Activated naive CD4-positive, alpha-beta T cell treated with anti-CD3 and anti-CD28 coated beads, Interleukin-2, amount 50 U/mL, for 72 hours (primary cell): ENCODE measurements at places on chromosomes 6 and 20. TPM values are rescaled to one million over a fixed set of nuclear protein-coding genes. Genes with fewer than 3 reads are reported as not detected.
A peak's percentile ranks its signal among the peaks of the same experiment; 100 is the strongest.

AGPAT4 gene
- total RNA-seq: 8.9 TPM

DNA sequence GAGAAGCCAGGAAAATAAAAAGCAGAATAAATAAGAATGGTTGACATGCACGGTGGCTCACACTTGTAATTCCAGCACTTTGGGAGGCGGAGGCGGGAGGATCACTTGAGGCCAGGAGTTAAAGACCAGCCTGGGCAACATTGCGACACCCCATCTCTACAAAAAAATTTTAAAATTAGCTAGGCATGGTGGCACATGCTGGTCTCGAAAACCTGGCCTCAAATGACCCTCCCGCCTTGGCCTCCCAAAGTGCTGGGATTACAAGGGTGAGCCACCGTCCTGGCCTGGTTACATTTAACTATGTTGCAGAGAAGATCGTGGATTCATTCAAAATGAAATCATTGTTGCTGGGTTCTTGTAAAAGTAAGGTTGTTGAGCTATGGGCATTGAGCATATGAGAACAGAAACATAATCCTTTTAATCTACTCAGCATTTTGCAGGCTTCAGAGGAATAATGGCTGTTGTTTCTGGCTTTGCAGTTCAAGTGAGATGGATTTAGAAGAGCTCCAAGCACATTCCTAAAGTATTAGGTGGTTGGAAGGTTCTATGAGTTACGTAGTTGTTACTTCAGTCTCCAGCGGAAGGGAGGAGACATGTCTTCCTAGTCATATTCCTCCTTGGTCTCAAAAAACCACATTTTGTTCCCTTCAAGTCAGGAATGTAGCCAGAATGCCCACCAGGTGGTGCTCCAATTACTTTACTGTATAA, 45.6 kb upstream of the RAB23 start:
- no peak for DNase-seq

DNA sequence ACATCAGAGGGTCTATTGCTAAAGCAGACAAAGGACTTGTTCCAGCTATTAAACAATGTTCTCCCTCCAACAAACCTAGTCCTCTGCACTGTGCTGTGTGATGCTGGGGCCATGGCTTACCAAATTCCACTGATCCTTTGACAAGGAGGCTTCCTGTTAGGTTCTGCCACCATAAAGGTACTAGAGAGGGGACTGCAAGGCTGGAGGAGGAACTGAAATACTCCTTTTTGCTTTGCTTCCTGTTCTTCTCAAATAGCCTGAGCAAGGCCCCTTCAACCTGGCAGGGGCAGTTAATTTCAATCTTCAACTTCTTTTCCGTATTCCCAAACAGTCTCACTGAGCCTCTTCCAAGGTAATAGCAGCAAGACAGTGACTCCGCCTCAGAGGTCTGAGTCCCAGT, 286.4 kb upstream of the IRAK1BP1 start:
- DNase-seq: no peak

DNA sequence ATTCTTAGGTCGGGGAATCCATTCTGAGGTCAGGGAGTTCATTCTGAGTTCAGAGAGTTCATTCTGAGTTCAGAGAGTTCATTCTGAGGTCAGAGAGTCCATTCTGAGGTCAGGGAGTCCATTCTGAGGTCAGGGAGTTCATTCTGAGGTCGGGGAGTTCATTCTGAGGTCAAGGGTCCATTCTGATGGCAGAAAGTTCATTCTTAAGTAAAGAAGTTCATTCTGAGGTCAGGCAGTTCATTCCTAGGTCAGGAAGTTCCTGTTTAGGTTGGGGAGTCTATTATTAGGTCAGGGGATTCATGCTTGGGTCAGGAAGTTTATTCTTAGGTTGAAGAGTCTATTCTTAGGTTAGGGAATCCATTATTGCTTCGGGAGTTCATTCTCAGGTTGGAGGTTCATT, 16.5 kb upstream of the NXT1 start:
- DNase-seq: no peak

DNA sequence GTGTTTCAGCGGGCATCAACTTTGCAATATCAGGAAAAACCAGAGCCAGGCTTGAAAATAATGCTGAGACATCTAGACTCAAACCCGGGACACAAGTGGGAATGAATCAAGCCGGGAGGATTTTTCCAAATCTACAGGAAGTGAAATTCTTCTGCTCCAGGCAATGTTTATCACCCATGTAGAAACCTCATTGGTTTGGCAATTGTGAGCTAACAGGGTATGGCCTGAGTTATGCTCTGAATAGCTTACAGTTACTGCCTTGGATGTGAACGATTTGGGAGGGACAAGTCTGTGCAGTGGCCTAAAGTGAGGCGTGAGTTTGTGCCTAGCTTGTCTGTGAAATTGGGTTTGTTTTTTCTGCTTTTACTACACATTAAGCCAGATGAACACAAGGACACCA, 87.4 kb downstream of the PCSK2 start:
- no peak for DNase-seq

DNA sequence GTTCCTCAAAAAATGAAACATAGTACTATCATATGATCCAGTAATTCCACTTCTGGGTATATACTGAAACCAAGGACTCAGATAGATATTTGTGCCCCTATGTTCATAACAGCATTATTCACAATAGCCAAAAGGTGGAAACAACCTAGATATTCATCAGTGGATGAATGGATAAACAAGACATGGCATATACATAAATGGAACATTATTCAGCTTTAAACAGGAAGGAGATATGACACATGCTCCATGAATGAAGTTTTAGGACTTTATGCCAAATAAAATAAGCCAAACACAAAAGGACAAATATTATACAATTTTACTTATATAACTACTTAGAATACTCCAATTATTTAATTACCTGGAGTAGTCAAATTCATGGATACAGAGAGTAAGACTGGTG, 16.4 kb downstream of the PLCB1 start:
- DNase-seq: no peak

GRCh38 chr6:43186019-43186418, 4.0 kb downstream of the CUL9 start:
- no peak for DNase-seq

DNA sequence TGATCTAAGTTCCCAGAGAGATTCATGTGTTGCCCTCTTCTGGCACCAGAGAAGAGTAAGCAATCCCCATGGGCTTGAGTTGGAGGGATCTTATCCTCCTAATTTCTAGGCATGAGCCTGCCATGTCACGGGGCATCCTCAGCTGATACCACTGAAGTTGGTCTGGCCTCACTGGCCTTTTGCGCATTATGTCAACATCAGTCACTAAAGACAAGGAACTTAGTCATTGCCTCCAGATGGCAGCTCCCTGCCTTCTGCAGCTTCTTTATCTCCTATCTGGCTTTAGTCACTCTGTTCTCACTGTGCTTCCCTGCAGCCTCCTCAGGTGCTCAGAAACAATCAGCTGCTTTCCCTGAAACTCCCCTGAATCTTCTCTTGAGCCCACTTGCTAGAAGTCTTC, 312.2 kb downstream of the ADGRG6 start:
- no peak for DNase-seq

GRCh38 chr6:101513181-101513580, 119.7 kb downstream of the GRIK2 start:
- no peak for DNase-seq

DNA sequence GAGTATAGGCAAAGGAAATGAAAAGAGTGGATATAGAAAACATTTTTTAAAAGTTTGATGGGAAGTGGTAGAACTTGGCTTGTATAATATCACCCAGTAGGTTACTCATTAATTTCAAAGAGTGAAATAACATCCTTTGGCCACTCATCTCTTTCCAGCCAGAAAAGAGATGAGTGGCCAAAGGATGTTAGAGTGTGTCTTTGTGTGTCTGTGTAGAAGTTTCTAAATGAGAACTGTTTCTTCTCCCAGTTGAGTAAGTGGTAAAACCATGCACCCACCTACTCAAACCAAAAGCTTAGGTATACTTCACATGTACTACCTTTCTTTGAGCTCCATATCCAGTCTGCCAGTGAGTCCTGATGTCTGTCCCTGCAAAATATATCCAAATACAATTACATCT, 47.7 kb upstream of the TMEM244 start:
- no peak for DNase-seq

DNA sequence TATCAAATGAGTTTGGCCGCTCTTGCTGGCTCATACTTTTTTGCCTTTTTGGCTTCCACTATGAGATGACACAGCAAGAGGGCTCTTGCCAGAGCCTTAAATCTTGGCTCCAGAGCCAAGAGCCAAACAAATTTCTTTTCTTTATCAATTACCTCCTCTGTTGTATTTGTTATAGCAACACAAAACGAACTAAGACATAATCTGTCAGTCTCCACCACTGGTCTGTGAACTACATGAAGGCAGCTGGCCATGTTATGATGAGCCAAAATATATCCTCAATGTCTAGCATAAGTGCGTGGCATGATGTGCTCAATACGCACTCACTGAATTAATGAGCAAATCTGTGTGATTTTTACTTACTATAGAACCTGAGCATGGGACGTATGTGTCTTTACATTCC, 220.0 kb upstream of the ZNF217 start:
- DNase-seq: no peak

- no peak for DNase-seq
Measured at GRCh38 chr6:37303091-37303660, 45.2 kb upstream of the TMEM217 start.

DNA sequence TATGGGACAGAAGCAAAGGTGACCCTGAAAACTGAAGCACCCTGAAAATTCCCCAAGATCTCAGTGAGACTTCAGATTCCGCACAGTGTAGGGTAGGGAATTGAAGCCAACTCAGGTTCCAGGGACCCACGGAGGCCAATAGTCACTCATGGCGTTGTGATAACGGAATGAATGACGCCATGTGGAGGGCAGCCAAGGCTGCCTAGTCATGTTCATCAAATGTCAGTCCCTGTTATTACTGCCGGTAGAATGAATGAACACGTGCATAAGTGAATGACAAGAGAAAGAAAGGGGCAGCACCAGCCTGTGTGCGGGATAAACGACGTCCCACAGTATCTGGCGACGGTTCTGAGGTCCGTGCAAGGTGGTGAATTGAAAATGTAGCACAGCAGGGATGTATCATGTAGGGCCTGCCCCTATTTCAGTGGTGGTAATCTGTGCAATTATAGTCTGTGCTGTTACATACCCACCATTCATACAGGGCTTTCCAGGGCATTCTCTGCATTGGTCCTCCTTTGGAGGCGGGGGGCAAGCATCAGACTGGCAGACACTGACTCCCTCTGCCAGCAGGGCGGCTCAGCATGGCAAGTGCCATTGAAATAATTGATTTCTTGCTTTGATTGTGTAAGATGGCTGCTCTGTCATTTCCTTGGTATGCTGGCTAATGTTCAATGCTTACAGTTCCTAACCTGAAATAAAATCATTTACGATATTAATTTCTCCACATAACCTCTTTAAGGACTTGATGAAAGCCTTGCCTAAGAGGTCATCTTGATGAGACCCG, 386.9 kb downstream of the CDH4 start:
- no peak for DNase-seq

DDO gene
- not detected for total RNA-seq

PPIL6 gene
- total RNA-seq: not detected

OR2W1 gene
- not detected for total RNA-seq

DCDC2 gene
- 0.08 TPM for total RNA-seq

MYLK2 gene
- 0.34 TPM for total RNA-seq

DNA sequence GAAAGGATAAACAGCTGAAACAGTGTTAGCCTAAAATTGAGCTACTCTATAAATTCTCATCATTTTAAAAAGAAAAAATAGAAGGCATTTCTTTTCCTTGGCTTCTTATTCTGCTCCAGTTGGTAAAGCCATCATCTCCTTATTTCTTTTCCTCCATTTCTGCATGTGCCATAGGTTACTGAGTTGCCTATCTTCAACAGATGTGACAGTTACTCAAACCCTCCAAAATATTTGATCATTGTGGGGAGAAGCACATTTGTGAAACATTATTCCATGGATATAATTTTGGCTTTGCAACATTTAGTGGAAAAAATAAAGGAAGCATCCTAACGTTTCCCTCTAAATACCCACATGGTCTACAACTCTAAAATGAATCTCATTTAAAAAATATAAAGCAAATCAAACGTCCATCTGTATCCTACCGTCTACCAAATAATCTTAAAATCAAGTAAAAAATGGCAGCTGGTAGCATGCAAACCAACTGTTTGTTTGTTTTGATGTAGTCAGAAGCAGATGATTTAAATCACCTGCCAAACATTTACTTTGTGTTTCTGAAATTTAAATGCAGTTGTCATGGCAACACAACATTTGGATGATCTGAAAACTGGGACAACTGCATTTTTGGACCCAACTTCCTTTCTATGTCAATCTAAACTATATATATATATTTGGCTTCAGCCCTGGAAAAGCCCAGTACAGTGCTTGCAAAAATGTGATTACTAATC, 16.8 kb upstream of the SNX9 start:
- DNase-seq: no peak

- DNase-seq: no peak
Measured at GRCh38 chr6:108736832-108737231, 111.4 kb upstream of the ARMC2 start.

DNA sequence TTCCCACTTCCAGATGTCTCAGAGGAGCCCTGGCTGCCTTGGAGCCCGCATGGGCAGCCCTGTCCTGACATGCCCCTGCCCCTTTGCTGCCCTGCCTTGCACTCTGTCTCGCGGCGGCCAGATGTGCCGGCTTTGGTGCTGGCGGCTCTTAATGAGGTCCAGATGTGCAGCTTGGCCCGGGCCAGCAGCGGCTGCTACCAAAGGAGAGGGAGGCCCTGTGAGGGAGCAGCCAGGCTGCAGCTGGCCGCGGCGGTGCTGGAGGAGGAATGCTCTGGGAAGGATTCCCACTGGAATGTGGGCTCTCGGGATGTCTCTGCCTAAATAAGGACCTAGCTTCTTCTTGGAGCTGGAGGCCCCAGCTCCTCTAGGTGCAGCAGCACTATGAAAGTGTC, 72.4 kb downstream of the FGD2 start:
- no peak for DNase-seq

OR2J3 gene
- total RNA-seq: not detected

GRCh38 chr20:20956513-20956931, 149.6 kb downstream of the LINC00237 start:
- DNase-seq: no peak

GRCh38 chr20:64159711-64160110, 4.5 kb upstream of the MYT1 start:
- no peak for DNase-seq

GRCh38 chr6:81743649-81744048, 8.8 kb downstream of the TENT5A start:
- DNase-seq: no peak

DNA sequence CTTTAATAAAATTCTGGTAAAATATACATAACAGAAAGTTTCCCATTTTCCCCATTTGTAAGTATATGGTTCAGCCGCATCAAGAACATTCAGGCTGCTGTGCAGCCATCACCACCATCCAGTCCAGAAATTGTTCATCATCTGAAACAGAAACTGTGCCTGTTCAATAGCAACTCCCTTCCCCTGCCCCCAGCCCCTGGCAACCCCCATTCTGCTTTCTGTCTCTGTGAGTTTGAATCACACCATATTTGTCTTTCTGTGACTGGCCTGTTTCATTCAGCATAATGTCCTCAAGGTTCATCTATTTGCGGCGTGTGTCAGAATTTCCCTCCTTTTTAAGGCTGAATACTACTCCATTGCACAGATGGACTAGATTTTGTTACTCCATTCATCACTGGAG, 19.1 kb downstream of the VSTM2L start:
- peak; percentile 43 for DNase-seq
